ENCODE measurements at places on chromosomes 6 and 20.
A peak's percentile ranks its signal among the peaks of the same experiment; 100 is the strongest.

- peak; percentile 45 for DNase-seq
Measured at GRCh38 chr6:28648035-28648877, 122.6 kb downstream of the GPX5 start.

- no peak for DNase-seq
Measured at GRCh38 chr6:50837589-50838445, 19.1 kb downstream of the TFAP2B start.

- no peak for DNase-seq
Measured at GRCh38 chr6:31651602-31652191, 764 bp downstream of the BAG6 start.

DNA sequence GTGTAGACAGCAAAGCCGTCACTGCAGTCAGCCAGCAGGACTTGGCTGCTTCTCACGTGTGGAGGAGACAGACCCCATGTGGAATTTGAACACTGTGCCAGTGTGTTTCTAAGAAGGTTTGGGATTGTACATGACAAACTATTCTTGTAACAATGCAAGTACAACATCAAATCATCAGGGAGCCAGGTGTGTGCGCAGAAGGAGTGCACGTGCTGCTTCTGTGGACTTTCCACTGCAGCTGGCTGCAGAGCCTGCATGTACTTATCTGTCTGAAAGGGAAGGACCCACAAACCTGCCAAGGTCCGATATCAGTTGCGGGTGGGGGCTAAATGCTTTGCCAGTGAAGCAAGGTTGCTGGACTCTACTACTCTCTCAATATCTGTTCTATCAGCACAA lies 211.6 kb downstream of the WDR27 start:
- no peak for DNase-seq

- DNase-seq: no peak
Measured at GRCh38 chr6:156657296-156657695, 119.9 kb upstream of the ARID1B start.

DNA sequence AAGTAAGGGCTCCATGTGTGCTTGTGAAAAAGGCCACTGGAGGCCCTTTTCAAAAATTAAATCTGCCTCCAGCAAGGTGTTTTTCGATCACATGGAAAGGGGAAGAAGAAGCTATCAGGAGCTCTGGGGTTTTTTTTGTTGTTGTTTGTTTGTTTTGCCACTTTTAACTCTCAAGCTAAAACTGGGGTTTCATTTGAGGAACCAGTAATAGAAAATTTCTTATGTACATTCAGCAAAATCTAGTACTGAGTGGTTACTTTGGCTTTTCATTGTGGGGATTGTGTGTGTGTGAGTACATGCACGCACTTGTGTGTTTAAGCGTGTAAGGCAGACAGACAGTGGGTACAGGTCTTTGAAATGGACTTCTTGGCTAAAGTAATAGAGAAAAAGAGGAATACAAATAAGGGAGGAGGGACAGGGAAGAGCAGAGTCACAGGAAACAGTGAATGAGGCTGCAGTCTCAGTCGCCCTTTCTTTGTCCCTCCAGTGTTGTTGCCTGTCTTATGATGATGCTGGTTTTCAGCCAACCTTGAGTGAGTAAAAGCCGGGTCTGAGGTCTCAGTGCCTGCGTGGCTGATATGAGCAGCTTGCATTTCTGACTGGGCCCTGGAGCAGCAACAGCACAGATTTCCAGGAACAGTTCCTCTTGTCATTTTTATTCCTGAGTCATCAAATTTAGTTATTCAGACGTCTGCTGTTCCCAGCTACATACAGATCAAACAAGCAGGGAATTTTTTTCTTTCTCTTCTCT lies 26.2 kb downstream of the SLC16A10 start:
- DNase-seq: no peak

- DNase-seq: no peak
Measured at GRCh38 chr6:4023240-4023639, 55.7 kb downstream of the FAM217A start.

DNA sequence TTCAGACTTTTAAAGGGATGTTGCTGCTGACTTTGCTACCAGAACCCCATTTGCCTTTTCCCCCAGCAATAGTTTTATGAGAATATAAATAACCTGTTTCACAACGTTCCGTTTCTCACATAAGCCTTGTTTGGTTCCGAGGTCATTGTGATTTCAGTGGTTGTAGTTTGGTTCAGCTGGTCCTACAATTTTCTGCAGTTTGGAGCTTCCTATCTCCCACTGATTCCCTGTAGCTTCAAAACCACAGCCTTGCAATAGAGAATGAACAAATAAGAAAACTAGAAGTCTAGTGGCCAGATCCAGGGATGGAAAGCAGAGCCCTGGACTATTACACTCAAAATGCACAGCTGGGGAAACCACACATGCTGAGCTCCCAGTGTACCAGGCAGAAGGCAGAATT lies 24.1 kb upstream of the SH3BGRL2 start:
- no peak for DNase-seq

DNA sequence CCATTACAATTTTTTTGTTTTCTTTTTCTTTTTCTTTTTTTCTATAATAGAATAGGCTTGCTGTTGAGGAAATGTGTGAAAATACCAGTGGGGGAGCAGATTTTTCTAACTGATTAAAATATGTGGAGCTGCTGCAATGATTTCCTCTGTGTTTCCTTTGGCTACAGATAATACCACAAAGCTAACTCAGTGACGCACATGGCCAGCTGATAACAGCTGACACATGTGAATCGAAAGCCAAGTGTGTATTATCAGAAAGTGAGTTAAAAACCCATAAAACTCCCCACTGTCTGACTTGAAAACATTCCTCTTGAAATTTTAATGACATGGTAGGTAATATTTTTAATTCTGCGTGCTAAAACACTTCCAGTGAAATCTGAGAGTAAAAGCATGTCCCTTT lies 70.8 kb upstream of the AHI1 start:
- no peak for DNase-seq

- DNase-seq: no peak
Measured at GRCh38 chr6:30047220-30047619, 13.8 kb upstream of the POLR1H start.

DNA sequence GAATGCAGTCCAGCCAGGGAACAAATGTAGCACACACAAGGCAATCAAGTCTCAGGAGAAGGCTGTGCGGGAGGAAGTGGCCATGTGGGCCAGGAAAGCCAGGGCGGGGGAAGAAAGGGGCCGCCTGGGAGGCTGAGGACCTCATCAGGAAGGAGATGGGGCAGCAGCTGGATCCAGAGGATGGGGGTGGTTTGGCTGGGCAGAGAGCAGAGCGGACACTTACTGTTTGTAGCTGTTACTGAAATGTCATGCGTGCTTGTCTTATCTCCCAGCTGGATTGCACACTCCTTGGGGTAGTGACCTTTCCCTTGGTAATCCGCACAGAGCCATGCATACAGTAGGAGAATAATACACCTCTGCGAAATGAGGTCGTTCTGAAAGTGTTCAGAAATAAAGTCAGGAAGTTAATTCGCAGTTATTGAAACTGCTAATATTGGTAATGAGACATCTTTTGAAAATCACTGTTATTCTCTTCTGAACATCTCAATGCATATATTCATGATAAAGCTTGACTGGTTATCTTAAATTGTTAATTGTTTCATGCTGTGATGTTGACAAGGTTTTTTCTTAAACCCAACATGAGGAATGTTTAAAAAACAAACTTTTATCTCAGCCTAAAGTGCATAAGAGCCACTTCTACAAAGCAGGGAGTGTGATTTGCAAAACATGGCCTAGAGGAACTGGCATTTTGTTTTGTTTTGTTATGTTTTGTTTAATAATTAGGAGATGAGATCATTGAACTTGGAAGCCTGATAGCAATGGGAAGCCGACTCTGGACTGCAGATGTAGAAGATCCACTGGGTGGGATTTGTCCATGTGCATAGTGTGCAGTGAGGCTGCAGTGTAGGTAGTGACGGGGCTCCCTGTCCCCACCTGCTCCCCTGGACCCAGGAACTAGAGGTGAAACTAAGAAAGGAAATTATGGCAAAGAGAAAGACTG lies 18.0 kb upstream of the MAP3K4 start:
- no peak for DNase-seq

- no peak for DNase-seq
Measured at GRCh38 chr6:157221817-157222175, 101.5 kb downstream of the TMEM242 start.

DNA sequence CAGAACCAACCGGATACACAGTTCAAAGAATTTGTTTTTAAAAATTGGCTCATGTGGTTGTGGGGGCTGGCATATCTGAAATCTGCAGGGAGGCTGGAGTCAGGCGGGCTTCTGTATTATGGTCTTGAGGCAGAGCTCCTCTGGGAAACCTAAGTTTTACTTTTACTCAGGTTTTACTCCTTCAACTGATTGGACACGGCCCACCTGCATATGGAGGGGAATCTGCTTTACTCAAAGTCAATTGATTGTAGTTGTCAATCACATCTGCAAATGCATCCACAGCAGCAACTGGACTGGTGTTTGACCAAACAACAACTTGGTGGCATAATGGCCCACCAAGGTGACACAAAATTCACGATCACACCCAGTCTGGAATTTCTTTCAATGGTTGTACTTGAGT lies 103.4 kb downstream of the ERMARD start:
- no peak for DNase-seq

DNA sequence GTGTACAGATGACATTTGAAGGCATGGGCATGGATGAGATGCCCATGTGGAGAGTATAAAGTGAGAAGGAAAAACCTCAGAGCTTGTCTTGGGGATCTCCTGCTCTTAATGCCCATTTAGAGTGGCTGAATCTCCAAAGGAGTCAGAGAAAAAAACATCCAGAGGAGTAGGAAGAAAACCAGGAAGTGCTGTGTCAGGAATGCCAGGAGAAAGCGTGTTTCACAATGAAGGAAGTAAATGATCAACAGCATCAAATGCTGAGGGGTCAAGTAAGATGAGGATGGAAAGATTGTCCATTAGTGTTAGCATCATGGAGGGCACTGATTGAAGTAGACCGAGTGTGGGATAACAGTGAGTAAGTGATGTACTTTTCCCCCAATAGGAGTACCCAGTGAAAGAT lies 56.1 kb downstream of the FIG4 start:
- no peak for DNase-seq

GRCh38 chr6:38216451-38216850 lies 396.9 kb downstream of the ZFAND3 start:
- DNase-seq: no peak

DNA sequence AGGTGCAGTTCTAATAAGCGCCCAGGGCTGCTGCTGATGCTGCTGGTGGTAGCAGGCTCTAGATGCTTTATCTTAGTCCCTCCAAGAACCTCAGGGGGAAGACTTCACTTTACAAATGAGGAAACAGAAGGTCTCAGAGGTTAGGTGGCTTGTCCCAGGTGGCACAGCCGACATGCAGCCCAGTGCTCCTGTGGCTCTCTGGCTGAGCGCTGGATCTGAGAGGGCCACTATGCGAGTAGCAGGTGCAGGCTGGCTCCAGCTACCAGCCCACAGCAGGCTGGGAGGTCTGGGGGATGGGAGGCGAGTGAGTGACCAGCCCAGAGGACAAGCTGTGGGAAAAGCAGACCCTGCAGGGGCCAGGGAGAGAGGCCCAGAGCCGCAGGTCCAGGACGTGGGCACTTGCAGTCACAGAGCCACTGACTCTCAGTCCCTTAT lies 90.9 kb downstream of the PRND start:
- no peak for DNase-seq

DNA sequence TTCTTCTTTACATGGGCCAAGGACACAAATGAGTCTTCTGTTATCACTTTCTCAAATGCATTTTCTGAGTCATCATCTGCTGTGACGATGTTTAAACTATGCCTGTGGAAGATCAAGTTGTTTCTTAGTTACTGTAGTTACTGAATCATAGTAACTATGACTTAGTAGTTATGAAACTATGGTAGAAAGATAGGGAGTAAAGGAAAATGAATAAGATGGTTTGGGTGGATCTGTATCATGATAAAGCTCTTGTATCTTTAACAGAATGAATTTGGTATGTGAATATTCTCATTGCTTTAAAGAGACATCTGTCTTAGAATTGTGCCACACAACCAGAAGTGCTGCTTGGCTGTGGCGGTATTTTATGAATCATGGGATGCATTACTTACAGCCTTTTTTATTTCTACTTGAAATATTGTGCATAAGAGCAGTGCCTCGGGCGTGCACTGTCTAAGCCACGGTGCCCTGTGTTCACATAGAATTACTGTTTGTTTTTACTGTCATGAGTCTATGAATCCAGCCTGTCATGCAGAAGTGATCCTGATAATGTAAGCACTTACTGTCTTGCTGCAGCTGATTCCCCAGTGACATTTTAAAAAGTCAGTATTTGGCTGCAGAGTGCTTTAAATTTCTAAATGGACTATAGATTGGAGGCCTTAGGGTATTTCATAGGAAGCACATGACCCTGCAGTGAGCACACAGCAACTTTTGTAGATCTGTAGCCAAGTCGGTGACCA lies 215.2 kb downstream of the TMEM242 start:
- peak; percentile 90 for DNase-seq

GRCh38 chr6:33161354-33162331 lies 30.6 kb downstream of the COL11A2 start:
- DNase-seq: no peak

- no peak for DNase-seq
Measured at GRCh38 chr6:11460837-11461661, 76.5 kb upstream of the TMEM170B start.
